GM23338 (cell line): ENCODE measurements at places on chromosomes 16 and 17.

DNA sequence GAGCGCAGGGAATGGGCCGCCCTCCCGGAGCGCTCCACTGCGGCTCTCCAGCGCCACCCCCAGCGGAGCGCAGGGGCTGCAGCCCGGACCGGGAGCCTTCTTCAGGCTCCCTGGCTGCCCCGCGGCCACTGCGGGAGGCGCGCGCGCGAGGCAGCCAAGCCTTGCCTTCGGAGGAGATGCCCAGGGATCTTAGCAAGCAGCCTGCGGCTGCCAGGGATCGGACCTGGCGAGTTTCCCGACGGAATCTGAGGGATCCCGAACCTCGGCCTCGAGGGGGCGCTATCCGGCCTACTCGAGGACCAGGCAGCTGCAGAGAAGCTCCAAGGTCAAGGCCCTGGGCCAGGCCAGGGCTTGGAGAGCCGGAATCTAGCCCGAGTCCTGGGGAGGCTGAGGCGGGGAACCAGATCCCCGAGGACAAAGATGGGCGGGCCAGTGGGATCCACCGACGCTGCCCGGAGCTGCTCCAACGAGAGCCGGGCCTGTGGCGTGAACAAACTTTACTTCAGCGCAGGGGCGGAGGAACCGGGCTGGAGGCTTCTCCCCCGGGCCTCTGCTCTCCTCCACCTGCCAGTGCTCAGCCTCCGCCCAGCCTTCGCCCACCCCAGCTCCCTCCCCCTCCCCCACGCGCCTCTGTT, at the start of gene IRX6:
Gene IRX6, plus strand, starts transcription at position 567 of the 635 bp plus-strand sequence. CDS start 889 bp downstream, outside the sequence.
- peak; percentile 90 for DNase-seq

DNA sequence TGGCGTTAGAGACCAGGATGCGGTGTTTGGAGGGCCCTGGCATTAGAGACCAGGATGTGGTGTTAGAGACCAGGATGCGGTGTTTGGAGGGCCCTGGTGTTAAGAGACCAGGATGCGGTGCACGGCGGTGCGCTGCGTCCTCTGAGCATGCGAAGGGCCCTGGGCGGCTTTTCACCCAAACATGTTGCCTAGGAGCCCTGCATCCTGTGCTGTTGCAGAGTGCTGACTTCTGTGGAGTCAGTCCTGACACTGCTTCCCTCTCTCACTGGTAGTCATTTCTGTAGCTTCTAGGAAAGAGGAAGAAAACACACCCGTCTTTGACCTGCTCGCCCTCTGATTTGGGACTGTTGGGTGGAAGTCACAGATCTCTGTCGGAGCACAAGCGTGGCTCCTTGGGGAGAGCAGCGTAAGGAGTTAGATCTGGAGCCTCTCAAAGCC, 141.2 kb downstream of the LAT start:
- DNase-seq = peak; percentile 32

- DNase-seq = no peak
Observed at GRCh38 chr17:77863814-77864161, 94.7 kb upstream of the TNRC6C start.

GRCh38 chr17:54944796-54945195, 23.7 kb downstream of the COX11 start:
- no peak for DNase-seq

GRCh38 chr17:50614471-50615051, 20.1 kb upstream of the ABCC3 start:
- DNase-seq = no peak

DNA sequence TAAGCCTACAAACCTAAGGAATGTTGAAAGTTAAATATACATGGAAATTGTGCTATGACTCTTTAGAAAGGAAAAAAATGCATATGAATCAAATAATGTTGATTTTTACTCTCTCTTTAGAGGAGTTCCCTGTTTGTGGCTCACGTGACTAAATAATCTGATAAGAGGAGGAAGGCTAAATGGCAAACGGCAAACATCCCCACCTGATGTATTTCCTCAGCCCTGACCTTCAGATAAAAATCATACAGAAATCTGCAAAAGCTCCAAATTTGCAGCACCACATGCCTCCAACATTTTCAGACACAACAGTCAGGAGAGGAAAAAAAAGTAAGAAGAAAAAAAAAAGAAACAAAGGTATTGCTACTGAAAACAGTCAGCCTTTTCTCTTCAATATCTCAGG, 423.0 kb upstream of the PSMD7 start:
- no peak for DNase-seq

- DNase-seq = no peak
Observed at GRCh38 chr17:65259696-65260485, 122.7 kb downstream of the RGS9 start.

GRCh38 chr17:61247439-61247838, 152.2 kb upstream of the TBX2 start:
- DNase-seq = no peak

GRCh38 chr17:31530391-31530985, 139.0 kb downstream of the RAB11FIP4 start:
- no peak for DNase-seq

DNA sequence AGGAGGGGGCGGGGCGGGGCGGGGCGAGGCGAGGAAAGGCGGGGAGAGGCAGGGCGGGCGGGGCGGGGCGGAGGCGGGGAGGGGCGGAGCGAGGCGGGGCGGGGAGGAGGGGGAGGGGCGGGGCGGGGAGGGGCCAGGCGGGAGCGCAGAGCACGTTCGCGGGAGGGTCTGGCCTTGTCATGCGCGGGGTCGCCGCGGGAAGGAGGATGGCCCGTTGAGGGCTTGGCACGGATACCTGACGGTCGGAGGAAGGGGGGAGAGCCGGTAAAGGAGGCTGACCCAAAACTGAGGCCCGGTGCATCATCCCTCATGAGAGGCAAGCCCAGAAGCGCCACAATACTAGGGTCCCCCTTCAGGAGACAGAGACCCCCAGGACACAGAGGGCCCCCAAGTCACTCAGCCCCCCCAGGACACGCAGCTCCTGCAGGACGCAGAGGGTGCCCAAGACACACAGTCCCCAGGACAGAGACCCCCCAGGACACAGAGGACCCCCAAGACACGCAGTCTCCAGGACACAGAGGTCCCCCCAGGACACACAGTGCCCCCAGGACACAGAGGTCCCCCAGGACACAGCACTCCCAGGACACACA, 593 bp upstream of the WDR45B start:
- DNase-seq = peak; percentile 57

DNA sequence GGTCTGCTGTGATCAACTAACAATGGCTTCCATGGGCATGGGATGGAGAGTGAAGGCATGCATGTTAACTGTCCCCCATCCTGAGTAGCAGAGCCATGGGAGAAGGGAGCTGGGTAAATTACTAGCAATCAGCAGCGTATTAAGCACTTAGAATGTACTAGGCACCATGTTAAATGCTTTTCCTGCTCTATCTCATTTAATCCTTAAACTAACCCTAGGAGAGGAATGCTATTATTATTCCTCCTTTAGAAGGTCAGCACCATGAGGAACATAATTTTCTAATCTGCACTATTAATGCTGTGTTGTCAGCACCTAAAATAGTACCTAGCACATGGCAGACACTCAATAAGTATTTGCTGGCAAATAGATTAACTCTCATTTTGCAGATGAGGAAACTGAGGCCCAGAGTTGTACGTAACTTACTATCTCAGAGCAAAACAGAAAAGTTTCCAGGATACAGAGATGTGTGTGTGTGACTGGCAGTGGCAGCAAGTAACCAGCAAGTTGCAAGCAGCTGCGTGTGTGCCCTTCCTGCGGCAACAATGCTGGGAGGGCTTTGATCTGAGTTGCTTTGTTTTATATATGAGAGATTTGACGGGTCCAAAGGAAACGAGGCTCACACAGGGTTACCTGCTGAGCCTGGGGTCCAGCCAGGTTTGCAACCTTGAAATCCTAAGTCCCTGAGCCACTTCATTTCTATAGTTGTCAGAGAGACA, 6.5 kb upstream of the KLHL36 start:
- DNase-seq = no peak

- DNase-seq = no peak
Observed at GRCh38 chr16:74811911-74812310, 37.3 kb upstream of the FA2H start.

GRCh38 chr17:47791025-47791424, 30.6 kb downstream of the OSBPL7 start:
- DNase-seq = no peak

GRCh38 chr17:61967729-61968128, 39.9 kb upstream of the INTS2 start:
- DNase-seq = no peak

DNA sequence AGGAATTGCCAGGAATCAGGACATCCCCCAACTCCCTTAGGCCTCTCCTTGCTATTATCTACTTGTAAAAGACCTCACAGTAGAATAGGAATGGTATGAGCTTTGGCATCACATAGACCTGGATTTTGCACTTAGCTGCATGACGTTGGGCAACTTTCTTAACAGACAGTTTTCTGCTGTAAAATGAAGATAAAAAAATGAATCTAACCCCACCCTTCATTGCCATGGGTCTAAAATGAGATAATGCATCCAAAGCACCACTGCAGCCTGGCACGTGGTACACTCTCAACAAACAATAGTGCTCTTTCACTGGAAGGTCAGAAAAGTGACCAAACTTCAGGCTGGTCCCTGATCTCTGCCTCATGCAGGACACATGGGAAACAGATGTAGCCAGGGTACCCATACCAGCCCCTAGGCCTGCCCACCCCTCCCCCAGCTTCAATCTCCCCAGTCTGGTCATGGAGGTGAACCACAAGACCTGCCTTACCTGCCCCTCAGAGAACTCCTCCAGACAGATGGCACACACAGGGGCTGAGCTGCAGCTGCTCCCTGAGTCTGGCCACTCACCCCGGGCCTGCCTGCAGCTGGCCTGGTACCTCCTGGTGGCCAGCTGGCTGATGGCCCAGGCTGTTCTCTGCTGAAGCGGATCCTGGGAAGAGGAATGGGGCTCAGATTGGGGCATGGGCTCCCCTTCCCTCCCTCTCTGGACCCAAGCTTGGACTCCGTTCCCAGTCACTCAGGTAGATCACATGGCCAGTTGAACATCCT, 8.5 kb upstream of the SUPT4H1 start:
- no peak for DNase-seq

DNA sequence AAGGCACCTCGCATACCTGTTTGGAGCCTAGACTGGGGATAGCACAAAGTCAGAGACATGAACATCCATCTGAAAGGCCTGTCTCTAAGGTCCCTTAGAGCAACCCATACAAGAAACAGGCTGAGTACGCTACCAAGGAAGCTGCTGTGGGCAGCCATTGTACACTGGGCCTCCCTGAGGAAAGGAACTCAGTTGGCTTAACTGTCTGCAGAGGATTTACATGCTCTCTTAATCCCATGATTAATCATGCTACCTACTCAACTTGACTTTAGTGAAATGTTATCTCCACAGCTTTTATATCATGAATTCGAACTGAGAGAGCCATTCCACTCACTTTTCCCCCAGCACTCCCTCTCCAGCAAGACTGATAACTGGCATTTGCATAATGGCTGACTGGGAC, 26.0 kb downstream of the PHLPP2 start:
- no peak for DNase-seq

- DNase-seq = no peak
Observed at GRCh38 chr17:78789663-78790181, 7.6 kb upstream of the CYTH1 start.

DNA sequence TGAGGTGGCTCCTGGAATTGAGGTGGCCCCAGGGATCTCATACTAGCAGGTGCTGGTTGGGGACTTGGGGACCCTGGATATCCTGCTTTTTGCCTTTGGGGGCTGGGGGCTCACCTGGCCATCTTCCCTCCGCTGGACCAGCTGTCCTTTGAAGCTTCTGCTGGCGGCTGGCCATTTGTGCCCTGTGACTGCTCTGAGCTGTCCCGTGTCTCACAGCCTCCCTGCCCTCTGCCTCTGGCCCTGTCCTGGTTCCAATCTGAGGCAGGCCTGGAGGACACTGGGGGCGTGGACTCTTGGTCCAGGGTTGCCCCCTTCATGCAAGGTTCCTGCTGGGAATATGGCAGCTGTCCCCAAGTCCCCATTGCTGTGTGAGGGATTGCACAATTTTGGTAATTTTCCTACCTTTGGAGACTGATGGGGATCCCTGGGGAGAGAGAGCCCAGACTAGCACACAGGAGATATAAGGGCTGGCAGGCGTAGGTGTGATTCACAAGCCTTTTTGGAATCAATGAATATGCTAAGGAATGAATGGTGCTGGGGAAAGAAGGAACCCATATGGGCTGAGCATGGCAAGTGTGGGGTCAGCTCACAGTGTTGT, 19.2 kb downstream of the ADCY7 start:
- DNase-seq = no peak

- no peak for DNase-seq
Observed at GRCh38 chr17:78734793-78735641, 47.1 kb downstream of the CYTH1 start.
